ENCODE measurements at places on chromosomes 3 and 15.

- no peak for DNase-seq
Measured at GRCh38 chr3:42884324-42884723, 8.6 kb upstream of the CYP8B1 start.

DNA sequence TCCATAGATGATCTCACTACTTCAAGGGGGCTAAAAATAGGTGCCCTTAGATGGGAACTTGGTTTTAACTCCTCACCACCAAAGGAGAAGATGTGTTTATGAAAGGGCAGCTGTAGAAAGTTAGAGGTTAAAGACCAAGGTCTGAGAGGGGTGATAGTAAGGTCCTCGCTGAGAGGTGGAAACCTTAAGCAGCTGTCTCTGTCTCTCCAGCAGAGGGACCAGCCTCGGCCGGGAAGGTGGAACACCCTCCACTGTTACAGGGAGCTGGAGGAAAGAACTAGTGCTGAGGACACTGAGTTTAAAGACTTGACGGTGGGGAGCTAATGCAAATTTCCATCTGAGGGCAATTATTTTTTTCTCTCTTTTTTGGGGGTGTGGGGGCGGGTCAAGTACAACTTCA is 8.9 kb upstream of the RLBP1 start:
- no peak for DNase-seq

GRCh38 chr15:45690581-45691260 is 55.9 kb downstream of the SQOR start:
- DNase-seq = no peak

DNA sequence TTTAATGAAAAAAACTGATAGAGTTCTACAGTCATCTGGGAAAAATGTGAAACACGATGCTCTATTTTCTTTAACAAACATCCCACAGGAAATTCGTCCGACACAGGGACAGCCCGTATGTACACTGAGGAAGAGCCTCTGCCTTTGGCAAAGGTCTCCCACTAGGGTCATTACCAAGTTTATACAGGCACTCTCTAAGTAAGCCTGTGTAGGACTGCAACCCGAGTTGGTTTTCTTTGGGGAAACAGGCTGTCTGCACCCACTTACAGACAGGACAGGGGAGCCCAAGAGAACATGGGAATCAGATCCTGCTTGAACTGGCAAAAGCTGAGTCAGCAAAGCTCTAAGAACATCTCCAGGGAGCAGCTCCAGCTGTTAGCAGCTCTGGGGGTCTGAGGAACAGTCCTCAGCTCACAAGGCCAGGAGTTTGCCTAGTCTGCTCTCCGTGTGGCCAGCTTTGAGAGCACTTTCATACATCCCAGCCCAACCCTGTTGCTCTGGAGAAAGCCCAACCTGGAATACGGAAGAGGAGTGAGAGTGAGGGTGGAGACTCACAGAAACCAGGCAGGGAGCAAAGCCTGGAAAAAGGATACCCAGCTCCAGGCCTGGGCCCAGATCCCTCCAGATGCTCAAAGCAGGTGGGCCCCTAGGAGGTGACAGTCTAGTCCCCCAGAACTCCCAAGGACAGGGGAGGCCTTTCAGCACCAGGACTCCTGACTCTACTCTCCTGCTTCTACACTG is 1.9 kb downstream of the TBC1D2B start:
- DNase-seq = no peak

- DNase-seq = no peak
Measured at GRCh38 chr3:134013280-134013679, 16.4 kb downstream of the SLCO2A1 start.

GRCh38 chr3:105836533-105836932 is 32.3 kb downstream of the CBLB start:
- no peak for DNase-seq

DNA sequence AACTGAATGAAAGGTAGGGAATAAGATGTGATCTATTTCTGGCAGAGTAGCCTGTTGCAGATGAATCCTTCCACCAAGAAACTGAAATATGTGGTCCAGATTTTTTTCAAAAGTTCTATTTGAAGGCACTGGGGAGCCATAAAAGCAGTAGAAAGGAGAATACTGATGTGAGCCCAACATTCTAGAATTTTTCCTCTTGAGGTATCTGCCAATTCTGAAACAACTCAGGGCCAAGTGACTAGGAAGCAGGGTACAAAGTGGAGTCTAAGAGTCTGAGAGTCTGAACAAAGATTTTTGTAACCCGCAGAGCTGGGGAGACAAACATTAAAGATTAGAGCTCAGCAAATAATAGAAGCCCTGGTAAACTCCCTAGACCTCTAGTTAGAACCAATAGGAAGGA is 58.3 kb upstream of the SLCO3A1 start:
- DNase-seq = no peak

GRCh38 chr3:46882377-46883053 is 5.0 kb downstream of the PTH1R start:
- DNase-seq = no peak

GRCh38 chr15:34653992-34654391 is 70.5 kb upstream of the GOLGA8B start:
- no peak for DNase-seq

DNA sequence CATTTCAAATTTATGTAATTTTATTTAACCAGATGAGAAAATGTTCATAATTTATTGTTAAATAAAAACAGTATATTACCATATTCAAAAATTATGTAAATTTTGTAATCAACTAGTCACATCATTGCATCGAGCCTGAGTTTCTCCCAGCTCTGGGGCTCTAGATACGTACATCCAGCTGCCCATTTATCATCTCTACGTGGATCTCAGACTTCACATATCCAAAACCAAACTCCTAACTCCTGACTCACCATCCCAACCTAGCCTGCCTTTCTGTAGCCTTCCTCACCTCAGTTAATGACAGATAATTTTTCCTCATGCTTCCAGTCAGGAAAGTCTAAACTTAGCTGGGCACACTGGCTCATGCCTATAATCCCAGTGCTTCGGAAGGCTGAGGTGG is 194.8 kb downstream of the SSR3 start:
- no peak for DNase-seq

DNA sequence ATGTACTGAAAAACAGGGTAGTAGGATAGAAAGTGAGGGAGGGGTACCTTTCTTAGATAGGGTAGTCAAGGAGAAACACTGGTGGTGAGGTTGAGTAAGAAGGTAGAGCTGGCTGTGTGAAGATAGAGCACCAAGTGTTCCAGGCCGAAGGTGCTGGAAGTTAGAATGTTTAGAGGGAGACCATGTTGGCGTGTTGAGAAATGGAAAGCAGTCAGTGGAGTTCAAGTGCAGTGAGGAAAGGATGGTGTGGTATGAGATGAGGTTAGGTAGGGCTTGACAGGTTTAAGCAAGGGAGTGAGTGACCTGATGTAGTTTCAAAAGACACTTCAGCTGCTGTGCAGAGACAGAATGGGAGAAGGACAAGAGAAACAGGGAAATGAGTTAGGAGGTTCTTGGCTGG is 54.2 kb upstream of the CHST2 start:
- no peak for DNase-seq

DNA sequence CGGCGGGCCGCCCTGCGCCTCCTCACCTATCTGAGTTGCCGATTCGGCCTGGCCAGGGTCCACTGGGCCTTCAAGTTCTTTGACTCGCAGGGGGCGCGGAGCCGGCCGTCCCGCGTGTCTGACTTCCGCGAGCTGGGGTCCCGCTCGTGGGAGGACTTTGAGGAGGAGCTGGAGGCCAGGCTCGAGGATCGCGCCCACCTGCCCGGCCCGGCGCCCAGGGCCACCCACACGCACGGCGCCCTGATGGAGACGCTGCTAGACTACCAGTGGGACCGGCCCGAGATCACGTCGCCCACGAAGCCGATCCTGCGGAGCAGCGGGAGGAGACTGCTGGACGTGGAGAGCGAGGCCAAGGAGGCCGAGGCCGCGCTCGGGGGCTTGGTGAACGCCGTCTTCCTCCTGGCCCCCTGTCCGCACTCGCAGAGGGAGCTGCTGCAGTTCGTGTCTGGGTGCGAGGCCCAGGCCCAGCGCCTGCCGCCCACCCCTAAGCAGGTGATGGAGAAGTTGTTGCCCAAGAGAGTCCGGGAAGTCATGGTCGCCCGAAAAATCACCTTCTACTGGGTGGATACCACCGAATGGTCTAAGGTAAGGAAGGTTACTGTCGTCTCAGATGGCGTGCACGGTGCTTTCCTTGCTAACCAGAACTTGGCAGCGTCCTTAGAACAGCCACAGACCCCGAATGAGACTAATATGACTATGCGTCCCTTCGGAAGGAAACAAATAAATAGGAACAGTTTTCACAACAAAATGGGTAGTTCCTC is 567 bp downstream of the TICRR start:
- DNase-seq = no peak

DNA sequence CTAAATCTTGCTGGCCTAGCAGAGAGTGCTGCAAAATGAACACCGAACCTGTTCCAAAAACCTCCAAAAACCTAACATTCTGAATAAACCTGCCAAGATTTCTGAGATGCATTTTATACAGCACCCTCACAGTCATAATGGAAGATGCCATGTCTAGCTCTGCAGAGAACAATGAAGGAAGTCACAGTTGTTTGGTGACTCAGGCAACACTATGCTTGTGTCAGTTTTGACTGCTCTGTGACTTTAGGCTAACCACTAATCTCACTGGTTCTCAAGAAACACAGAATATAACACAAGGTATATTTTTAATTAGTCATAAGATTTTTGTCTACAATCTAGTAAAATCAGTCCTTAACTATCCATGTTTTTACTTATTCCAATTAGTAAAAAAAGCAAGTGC is 606.6 kb downstream of the TBL1XR1 start:
- no peak for DNase-seq

DNA sequence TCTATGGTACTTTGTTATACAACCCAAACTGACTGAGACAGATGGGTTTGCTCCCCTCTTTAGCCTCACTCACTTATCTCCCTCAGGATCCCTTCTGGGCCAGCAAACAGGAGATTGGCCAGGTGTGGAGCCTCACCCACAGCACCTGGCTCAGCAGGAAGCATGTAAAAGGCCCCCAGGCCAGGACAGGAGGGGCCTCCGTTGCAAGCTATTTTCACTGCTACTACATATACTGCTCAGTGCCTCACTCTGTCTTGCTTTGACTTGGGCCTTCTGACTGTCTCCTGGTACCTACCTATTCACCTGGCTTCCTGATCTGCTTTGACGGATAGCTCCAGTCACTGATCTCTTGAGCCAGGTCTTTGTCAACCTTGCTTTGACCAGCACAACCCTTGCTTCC is 20.4 kb upstream of the TPM1 start:
- no peak for DNase-seq

DNA sequence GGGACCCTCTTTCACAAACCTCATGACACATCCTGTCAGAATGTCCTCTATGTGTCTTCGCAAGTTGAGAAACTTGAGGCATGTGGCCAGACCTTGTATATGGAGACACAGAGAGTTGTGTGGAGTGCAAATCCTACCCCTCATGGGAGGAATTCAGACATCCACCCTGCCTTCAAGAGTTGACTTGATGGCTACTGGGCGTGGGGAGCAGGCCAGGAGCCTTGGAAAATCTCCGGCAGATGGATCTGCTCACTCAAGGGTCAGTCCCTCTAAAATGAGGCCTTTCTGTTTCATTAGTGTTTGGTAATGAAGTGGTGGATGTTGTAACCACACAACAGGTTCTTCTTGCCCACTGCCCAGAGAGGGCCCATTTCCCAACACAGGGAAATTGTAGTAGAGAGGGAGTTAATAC is 79.0 kb downstream of the ASB7 start:
- no peak for DNase-seq

- no peak for DNase-seq
Measured at GRCh38 chr3:13219902-13220296, 146.7 kb upstream of the IQSEC1 start.

GRCh38 chr15:32794973-32795372 is 77.2 kb downstream of the GREM1 start:
- DNase-seq = no peak

GRCh38 chr15:78077053-78077870 is at the start of gene TBC1D2B:
Gene TBC1D2B, minus strand, starts transcription at chr15:78077711. Its CDS starts 59 bp downstream, at chr15:78077652.
- peak; percentile 73 for DNase-seq

- DNase-seq = no peak
Measured at GRCh38 chr3:8996681-8997121, 33.4 kb upstream of the RAD18 start.

- DNase-seq = no peak
Measured at GRCh38 chr3:182357928-182358327, 435.4 kb upstream of the ATP11B start.

GRCh38 chr3:71130471-71131374 is 452.8 kb downstream of the FOXP1 start:
- peak; percentile 49 for DNase-seq

DNA sequence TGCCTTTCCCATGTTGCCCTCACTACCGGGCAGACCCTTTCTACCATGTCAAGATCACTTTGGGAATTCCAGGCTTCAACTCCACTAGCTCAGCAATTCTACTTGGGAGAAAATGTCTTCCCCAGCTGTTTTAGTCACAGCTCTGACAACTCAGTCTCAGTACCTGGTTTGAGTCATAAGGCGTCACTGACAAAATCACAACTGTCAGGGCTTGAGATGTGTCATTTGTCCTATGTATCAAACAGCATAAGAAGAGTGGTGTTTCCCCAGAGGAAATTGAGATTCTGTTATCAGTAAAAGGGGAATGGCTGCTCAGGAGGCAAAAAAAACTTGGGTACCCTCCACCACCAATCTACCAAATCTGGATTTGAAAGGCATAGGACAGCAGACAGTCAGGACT is 594.9 kb upstream of the SUCLG2 start:
- no peak for DNase-seq

- no peak for DNase-seq
Measured at GRCh38 chr3:11050666-11051323, 58.2 kb downstream of the SLC6A1 start.

DNA sequence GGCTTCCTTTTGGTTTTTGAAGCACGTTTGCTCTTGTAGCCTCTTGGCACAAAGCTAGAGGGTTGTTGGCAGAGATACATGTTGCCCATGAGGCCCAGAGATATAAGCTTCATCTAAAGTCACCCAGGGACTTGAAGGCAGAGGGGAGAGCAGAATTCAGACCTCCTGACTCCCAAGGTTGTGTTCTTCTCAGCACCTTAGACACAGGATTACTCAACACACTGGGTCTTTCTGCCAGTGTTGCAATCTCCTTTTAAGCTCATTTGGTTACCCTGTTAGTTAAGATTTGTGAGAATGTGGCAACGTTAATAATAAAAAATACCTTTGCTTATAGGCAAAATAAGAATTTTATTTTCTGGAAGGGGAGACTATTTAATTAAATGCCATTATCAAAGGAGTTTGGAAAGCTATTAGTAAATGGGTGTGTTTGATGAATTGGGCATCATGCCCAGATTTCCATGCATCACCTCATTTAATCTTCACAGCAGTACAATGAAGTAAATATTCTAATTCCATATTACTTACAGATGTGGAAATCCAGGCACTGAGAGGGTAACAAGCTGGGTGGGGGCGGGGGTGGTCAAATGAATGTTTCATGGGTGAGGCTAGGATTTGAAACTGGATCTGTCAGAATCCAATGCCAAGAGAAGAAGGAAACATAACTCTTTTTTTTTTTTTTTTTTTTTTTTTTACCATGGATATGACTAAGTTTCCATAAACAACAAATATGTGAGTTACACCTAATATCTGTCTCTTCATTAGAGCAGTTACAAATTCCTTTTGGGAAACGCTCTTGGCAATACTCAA is 183.3 kb downstream of the NR1D2 start:
- peak; percentile 30 for DNase-seq

- no peak for DNase-seq
Measured at GRCh38 chr3:73214846-73215245, 153.4 kb downstream of the EBLN2 start.

- no peak for DNase-seq
Measured at GRCh38 chr3:173744479-173744878, 346.9 kb downstream of the NLGN1 start.

GRCh38 chr15:52351206-52351908 is 55.8 kb upstream of the MYO5C start:
- DNase-seq = no peak

GRCh38 chr3:66195347-66195783 is 25.4 kb upstream of the SLC25A26 start:
- peak; percentile 88 for DNase-seq
